ENCODE measurements at places on chromosomes 5 and 9.

DNA sequence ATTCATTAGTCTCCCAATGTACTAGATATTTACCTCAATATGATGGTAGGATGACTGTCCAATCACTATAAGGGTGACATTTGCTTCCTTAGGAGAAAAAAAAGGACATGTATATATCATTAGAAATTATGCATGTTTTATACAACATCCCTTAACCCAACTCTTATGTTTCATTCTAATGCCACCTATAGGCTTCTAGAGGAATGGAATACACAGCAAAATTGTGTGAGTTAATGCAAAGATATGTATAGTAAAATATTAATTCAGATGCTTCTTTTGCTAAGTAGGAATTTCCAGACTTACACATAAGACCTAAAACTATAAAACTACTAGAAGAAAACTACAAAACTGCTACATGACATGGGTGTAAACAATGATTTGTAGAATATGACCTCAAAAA, 3.5 kb downstream of the PRXL2C start:
- no peak for DNase-seq

DNA sequence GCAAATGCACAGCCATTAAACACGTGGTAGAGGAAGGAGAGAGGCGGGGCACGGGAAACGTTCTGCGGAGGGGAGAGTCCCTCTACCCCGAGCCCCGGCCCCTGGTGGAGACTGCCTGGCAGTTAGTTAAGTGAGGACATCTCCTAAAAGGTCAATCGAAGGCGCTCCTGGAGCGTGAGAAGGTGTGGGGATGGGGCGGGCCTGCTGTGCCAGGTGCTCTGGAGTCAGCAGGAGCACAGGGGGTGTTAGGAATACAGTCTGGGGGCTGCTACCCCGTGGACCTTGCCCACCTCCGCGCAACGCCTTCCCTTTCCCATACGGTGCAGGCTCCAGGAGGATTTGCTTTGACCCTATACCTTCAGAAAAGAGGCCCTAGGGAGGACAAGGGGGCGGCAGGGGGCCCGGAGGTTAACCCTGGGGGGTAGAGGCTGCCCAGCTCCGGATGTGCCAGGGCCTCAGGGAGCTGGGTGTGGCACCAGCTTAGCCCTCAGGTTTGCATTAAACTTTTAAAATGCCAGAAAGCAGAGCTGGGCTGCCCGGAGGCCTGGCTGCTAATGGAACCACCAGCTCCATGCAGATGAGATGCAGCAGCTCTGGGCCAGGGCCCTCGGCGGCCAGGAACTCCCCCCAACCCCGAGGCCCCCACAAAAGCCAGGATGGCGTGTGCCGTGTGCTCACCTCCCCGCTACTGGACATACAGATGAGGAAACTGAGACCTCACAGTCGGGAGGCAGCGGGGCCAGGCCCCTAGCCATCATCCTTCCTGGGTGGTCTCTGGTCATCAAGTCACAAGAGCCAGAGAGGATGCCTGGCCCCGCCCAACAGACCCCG, 39.2 kb downstream of the NACC2 start:
- DNase-seq = no peak

GRCh38 chr5:29240379-29240778, 1953.1 kb upstream of the CDH6 start:
- DNase-seq = no peak

GRCh38 chr5:92265804-92266203, 882.7 kb upstream of the ARRDC3 start:
- DNase-seq = no peak

DNA sequence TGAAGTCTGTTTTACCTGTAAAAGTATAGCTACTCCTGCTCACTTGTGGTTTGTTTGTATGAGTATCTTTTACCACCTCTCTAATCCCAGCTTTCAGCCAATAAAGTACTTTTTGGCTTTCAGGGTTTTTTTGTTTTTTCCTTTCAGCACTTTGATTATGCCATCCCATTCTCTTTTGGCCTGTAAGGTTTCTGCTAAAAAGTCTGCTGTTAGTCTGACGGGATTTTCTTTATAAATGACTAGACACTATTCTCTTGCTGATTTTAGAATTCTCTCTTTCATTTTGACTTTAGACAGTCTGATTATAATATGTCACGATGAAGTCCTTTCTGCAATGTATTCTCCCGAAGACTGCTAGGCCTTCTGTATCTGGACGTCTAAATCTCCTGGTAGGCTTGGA, 37.2 kb downstream of the TEX10 start:
- no peak for DNase-seq

GRCh38 chr5:38672059-38672788, 115.8 kb upstream of the LIFR start:
- no peak for DNase-seq

- DNase-seq = no peak
These were observed 68.2 kb upstream of the TBCA start for GRCh38 chr5:77844373-77844622.

DNA sequence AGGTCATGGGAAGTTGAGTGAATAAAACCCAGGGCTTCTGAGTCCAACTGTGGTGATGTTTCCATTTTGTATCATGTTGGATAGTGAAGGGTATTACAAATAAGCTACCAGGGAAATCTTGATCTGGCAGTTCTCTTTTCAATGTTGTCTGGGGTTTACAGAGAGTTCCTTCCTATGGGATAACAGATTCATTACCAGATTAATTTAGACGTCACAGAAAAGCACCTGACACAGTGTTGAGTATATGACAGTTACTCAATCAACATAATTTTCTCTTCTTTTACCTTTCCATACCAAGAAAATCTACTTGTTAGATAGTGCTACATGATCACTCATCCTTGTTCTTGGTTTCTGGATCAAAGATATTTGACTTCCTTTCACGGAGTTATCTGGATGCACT, 270.9 kb downstream of the ACTL7B start:
- DNase-seq = no peak

DNA sequence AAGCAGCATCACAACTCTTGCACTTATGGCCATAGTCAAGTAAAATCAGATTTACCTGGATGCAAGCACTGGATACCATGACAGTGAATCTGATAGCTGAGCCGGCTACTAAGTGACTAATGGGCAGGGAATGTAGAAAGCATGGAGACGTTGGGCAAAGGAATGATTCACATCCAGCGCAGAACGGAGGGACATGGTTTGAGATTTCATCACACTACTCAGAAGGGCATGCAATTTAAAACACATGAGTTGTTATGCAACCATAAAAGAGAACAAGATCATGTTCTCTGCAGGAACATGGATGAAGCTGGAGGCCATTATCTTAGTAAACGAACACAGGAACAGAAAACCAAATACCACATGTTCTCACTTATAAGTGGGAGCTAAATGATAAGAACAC, 169.1 kb upstream of the PIK3R1 start:
- DNase-seq = no peak

- no peak for DNase-seq
These were observed 9.9 kb upstream of the FBP1 start for GRCh38 chr9:94649100-94649819.

- DNase-seq = no peak
These were observed 175.6 kb downstream of the MEF2C start for GRCh38 chr5:88707216-88707965.

- DNase-seq = no peak
These were observed 48.8 kb downstream of the LNPEP start for GRCh38 chr5:96984506-96985192.

GRCh38 chr5:111856876-111857466, 100.0 kb upstream of the NREP start:
- no peak for DNase-seq

- no peak for DNase-seq
These were observed 122.5 kb upstream of the RASGRF2 start for GRCh38 chr5:80837679-80838078.

DNA sequence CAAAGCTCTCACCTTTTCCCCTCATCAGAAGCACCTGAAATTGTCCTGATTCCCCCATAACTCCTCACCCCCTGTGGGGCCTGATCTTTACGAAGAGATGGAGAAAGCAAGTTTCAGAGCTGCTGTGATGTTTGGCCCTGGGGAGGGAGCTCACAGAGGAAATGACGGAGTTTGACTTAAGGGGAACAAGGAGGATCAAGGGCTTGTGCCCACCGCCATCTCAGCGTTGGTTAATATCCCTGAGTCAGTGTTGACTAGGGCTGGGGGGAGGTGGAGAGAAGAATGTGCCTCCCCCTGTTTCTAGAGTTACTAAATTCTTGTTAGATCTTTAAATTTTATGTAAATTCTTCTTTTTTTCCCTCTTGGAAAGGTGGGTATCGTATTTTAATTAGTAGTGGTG, 27.8 kb downstream of the FGF18 start:
- DNase-seq = no peak

- DNase-seq = peak; percentile 96
These were observed 507 bp upstream of the TENT4A start for GRCh38 chr5:6712577-6713273.

GRCh38 chr9:131045300-131046092, 36.5 kb downstream of the LAMC3 start:
- DNase-seq = no peak

GRCh38 chr9:18730241-18730640, 256.3 kb downstream of the ADAMTSL1 start:
- no peak for DNase-seq

DNA sequence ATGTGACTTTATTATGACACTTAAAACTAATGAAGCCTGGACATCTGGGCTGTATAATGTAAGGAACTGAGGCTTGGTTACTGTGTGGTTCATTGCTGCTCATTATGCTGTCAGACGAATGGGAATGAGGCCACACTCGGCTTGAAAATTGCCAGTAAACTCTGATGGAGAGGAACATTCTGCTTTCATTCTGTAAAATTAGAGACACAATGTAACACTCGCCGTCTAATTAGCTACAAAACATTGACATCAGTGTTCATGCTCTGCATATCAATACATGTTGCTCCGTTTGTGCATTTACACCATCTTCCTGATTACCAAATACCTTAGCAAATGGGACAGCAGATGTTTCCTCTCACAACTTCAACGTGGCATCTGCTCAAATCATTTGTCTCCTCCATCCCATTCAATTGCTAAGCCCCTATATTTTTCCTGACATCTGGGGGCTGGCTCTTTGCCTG, 133.0 kb downstream of the SLC28A3 start:
- no peak for DNase-seq
